Activated CD8-positive, alpha-beta memory T cell treated with anti-CD3 and anti-CD28 coated beads for 1 hour (primary cell): ENCODE measurements at places on chromosomes 4 and X.

DNA sequence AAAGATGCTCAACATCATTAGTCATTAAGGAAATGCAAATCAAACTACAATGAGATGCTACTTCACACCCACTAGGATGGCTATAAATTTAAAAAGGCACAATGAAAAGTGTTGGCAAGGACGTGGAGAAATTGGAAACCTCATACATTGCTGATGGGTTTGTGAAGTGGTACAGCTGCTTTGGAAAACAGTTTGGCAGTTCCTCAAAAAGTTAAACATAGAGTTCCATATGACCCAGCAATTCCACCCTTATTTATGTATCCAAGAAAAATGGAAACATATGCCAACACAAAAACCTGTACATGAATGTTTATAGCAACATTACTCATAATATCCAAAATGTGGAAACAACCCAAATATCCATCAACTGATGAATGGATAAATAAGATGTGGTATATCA is 101.3 kb upstream of the MAGEB10 start:
- DNase-seq = no peak

DNA sequence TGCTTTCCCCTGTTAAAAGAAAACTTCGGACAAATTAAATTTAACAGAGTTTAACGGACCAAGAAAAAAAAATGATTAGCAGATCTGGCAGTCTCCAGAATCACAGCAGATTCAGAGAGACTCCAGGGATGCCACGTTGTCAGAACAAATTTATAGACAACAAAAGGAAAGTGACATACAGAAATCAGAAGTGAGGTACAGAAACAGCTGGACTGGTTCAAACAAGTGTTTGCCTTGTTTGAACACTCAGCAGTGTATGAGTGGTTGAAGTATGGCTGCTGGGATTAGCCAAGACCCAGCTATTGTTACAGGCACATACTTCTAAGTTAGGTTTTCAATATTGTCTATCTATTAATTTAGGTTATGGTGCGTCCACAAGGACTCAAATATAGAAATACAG is 19.1 kb downstream of the PIR start:
- DNase-seq = no peak

DNA sequence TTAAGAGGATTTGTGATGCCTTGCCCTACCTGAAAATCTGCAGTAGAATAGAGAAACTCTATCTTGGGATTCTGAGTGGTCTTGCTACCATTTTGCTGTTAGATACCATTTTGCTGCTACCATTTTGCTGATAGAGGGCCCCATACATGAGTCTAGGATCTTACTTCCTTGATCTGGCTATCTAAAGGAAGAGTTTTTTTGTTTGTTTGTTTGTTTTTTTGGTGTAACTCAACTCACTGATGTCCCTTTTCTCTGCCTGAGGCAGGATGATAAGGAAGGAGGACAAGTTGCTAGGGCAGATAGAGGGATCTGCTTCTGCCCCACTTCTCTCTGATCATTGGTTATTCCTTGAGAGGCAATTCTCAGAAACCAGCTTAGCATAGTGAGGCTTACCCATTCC is 31.0 kb downstream of the XK start:
- DNase-seq = no peak

DNA sequence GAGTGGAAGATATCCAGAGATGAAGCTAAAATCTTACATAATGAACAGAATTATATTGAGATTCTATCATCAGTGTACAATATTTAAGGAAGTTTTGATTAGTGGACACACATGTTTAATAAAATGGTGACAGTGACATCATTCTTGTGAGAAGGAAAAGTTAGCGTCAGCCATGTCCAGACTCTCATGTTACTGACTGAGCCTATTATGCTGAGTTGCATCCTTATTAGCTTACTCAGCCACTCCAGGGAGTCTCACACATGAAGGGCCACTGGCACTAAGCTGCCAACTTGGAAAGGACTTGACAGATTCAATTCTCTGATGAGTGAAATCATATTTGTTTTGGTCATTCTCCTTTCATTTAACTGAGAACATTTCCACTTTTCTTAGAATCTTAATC is 170.6 kb downstream of the BANK1 start:
- DNase-seq = no peak

DNA sequence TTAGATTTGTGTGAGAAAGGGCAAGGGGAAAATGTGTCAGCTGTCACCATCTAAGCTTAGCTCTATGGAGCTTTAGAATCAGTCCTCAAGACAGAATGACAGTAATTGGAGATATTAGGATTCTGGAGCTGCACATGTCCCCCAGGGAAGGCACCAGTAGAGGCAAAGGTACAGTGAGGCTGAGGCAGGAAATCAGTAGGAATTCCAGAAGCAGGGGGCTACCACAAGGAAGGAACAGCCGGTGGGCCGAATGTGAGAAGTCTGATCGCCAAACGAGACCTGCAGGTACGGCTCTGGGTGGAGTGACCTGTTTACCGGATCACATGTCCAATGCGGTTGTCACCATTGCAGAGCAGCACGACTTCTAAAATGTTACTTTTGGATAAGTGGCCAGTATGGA is 52.6 kb downstream of the RNF150 start:
- no peak for DNase-seq

DNA sequence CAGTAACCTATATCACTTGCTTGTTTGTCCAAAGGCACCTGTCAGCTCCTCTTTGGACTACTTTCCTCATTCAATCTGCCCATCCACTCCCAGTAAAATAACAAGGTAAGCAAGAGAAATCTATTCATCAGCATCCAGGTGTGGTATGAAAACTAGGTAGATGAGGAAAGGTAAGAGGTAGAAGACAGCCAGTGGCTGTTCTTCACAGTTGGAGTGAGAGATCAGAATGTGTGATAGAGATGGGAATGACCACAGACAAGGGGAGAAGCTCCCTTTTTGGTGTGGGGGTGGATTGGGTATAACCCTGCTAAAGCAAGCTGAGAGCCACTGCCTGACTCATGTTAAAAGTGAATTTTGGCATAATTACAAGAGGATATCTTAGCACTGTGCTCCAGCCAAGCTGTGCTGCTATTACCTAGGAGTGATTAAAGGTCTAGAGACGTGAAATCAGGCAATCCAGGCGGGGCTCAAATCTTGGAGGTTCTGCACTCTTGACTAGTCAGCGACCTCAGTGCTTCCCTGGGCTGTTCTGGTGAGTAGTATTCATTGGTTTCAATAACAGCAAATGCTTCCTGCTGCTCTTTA is 28.1 kb upstream of the RASL11B start:
- DNase-seq = no peak

DNA sequence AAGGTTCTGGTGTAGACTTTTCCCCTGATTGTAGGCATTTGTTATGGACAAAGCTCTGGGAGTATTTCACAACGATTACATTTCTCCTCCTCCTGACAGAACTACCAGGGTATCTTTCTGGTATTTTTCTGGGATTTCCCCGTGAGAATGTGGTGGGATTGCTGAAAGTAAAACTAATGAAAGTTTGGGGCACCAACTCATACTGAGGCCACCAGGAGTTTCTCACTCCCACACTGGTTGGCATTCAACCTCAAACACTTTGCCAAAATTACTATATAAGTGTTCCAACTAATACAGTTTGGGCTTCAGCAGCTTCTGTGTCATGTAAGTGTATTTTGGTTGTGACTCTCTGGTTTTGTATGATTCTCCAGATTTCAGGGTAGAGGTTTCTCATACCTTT is 855.1 kb downstream of the GLUD2 start:
- DNase-seq = no peak

GRCh38 chrX:108438110-108438623 is at the start of gene COL4A6:
COL4A6 (minus strand) TSS chrX:108438422; CDS start chrX:108438196, 226 bp downstream.
- DNase-seq = no peak

- no peak for DNase-seq
Observed at GRCh38 chr4:180521181-180521580, 1722.0 kb upstream of the TENM3 start.

DNA sequence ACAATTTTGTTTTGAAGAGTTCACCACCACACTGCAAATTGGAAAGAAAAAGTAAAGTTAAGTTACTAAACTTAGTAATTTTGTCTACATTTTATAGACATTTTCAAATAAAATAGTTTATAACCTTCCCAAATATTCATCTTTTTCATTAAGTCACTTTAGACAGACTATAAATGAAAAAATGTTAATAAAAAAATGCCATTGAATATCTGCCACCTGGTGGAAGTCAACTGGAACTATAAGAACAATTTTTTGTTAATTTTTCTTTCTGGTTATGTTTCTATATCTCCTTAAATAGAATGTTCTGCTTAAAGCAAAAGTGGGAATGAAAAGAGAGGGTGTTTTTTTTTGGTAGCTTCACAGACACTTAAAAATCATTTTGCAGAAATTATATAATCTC is 534.4 kb upstream of the PCDH10 start:
- no peak for DNase-seq

GRCh38 chr4:118727360-118727759 is 42.2 kb downstream of the METTL14 start:
- no peak for DNase-seq

GRCh38 chr4:53508446-53508845 is 82.8 kb downstream of the LNX1 start:
- DNase-seq = no peak

DNA sequence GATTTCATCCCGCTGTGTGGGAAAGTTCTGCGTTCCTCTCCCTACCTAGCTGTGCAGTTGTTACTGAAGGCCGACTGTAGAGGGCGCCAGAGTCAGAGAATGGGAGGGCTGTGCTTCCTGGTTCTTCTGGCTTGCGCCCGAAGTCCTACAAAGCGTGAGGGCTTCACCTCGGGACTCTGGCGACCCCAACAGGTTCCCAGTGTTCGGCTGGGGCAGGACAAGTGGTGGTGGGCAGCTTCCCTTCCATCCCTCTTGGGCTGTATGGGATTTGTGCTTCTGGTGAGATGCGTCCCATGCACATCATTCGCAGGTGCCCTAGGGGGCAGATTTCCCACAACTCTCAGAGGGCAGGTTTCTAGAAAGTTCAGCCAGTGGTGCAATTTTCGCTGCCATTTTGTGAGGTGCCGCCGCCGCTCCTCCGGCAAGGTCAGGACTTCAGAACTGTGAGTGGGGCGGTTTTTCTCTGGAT is 27.3 kb downstream of the CT45A1 start:
- DNase-seq = peak; percentile 17

DNA sequence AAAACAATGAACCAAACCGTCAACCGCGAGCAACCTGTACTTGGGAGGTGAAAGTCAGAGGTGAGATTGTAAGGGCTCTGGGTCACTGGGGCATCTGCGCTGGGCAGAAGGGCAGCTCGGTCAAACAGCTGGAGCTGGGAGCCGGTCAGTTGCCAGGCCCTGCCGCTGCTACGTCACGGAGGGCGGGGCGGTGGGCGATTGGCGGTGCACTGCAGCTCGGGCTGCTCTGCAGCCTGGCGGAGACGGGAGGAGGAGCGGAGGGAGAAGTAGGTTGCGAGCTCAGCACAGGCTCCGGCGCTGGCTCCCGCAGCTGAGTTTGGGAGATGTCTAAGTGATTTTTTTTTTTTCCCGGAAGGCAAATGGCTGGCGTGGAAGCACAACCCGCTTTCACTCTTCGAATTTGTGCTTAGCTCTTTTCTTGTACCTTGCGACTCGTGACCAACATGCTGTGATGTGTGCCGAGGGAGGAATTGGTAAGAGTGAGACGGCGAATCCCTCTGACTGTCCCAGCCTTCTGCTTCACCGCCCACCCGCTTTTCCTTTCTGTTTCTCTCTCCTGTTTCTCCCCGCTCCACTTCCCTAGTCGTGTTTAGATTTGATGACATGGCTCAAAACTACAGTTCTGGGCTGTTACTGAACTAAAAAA is at the start of gene ATP10D:
TSS of gene ATP10D (plus strand) at position 229 of the 646 bp plus-strand sequence. CDS start 27,266 bp downstream, outside the sequence.
- DNase-seq = peak; percentile 21

DNA sequence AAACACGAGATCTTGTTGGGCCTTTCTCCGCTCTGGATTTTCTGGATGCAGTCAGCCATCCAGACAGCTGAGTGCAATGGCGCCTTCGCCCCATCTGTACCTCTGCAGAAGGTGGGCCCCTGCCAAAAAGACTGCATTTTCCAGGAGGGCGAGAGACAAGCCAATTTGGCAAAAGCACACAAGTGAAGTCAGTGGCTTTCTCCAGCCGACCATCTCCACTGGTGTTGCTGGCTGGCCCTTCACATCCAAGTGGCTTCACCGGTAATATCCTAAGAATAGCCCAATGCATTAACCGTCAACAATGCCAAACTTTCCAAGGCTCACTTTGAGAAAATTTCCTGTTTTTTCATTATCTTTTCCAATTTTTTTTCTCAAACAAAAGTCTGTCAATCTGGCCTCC is 96.2 kb upstream of the MXRA5 start:
- DNase-seq = no peak

DNA sequence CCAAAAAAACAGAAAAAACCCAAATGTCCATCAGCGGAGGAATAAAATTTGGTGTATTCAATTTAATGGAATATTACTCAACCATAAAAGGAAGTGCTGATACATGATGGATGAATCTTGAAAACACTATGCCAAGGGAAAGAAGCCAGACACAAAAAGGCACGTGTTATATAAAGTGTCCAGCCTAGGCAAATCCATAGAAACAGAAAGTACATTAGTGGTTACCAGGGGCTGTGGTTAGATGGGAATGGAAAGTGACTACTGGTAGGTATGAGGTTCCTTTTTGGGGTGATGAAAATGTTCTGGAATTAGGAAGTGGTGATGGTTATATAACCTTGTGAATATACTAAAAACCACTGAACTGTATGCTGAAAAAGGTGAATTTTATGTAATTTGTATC is 3.5 kb upstream of the CDKL2 start:
- DNase-seq = no peak

- DNase-seq = no peak
Observed at GRCh38 chrX:135531813-135532212, 11.4 kb downstream of the INTS6L start.

- DNase-seq = no peak
Observed at GRCh38 chr4:95388911-95389310, 159.9 kb downstream of the UNC5C start.

DNA sequence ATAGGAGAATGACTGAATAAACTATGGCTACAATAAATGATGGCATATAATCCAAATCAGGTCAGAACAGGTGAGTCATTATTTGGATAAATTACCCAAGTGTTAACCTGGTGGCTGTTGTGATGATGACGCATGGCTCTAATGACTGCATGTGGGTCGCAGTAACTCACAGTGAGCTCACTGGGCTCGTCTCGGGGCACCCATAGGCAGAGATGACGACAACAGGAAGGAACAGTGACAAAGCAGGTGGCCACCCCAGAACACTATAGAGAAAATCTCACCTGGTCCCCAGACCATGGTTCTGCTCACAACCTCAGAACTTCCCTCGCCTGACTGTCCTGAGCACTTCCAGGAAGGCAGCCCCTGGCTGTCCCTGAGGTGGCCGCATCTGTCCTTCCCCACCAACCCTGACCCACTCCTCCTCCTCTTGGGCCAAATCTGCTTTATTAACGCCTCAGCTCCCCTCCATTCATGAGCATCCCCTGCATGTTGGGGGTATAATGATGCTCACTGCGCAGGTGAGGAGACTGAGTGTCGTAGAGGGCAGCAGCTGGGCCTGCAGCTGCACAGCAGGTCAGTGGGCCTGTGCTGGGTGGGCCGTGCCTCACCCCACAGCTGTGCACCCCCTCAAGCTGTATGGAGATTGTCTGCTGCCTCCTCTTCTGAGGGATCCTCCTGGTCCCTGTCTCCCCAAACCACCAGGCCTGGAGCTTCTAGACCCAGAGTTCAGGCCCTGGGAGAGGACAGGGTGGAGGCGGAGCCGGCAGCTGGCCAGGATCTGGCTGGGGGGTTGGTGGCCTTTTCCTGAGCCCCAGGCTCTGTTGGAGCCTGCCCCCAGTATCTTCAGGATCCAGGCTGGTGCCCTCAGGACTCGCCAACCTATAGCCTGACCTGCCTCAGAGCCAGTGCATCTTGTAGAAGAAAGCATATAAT is 30.9 kb upstream of the FAM156A start:
- no peak for DNase-seq

GRCh38 chrX:137651647-137652046 is 85.7 kb downstream of the ZIC3 start:
- DNase-seq = no peak
